ENCODE measurements at places on chromosomes 16 and 17. TPM values are rescaled to one million over a fixed set of nuclear protein-coding genes. Genes with fewer than 3 reads are reported as not detected.

DNA sequence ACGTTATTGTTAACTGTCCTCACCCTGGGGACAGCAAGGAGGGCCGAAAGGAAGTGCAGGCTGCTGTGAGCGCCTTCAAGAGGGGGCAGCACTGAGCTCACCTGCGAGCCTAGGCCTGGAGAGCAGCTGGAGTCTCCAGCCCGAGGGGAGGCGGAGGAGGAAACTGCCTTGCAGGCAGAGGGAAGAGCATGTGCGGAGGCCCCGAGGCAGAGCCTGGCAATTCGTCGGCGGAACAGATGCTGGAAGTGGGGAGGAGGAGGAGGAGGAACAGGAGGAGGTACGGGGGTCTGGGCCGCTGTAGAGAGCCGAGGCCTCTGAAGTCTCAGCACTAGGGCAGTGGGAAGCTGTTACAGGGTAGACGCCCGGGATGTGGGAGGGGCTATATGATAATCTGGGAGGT is 49.6 kb upstream of the PLCG2 start:
- DNase-seq, result no peak

GRCh38 chr17:15941781-15942180 is 3.1 kb upstream of the ADORA2B start:
- no peak for DNase-seq

GRCh38 chr17:70492368-70492767 is 323.0 kb downstream of the KCNJ2 start:
- DNase-seq, result no peak

DNA sequence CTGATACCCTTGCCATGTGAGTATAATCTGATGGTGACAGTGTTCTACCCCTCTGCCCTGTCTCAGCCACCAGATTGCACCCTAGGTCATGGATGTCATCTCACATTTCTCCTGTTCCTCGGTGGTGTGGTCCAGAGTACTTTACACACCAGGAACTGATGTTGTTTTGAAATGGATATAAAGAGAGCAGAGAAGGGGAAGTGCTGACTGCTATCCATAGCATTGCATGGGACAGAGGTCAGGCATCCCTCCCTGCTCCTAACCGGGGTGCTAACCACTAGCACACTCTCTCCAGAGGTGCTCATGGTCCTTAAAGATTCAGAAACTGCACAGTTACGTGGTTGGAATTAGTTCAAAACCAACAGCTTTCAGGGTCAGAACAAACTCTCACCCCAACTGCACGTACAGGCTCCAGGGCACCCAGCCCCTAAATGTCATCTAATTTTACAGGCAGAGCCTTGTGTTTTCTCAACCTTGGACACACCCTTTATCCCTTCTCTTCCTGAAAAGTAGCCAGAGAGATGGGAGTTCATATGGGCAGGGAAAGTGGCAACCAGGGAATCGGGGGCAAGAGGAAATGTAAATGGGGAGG is 16.3 kb downstream of the TTLL6 start:
- no peak for DNase-seq

DNA sequence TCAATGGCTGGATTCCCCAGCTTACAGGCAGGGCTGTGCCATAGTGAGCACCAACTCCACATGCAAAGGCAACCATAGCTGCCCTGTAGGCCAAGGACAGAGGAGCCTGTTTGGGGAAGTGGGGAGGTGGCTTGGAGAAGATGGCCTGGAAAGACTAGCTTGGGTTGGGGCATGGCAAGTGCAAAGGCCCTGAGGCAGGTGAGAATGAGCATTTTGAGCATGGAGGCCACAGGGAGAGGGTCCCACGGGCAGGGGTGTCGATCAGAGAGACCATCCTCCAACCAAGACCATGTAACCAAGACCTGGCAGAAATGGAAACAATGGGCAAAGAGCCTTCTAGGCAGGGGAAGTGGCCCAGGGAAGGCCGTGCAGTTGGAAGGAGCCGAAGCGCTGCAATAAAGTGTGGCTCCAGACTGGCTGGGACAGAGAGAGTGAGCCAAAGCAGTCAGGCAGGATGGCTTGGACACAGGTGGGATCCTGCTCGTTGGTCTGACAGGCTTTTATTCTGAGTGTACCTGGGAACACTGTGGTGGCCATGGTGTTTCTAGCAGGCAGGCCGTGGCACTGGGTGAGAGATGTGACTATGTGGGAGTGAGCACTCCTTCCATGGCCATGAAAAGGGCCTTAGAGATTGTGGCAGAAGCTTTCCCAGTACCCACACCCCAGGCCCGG is 24.8 kb upstream of the MPRIP start:
- no peak for DNase-seq

DNA sequence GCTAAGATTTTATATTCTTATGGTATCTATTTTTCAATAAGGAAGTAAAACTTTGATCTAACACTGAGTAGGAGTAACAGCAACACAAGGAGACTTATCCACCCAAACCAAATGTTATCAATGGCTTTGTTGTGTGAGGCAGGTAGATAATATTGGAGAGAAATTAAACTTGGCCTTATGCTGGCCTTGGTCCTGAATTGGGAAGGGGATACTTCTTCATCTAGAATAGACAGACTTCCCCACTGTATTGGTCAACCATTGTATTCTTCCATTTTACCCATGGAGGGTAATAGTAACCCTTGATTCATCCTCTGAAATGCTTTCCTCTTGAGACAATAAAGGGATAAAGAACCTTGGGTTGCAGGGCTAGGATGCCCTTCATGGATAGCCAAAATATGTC is 76.3 kb upstream of the ANKFN1 start:
- no peak for DNase-seq

GRCh38 chr16:2734844-2735515 is 15.0 kb upstream of the PRSS27 start:
- no peak for DNase-seq

DNA sequence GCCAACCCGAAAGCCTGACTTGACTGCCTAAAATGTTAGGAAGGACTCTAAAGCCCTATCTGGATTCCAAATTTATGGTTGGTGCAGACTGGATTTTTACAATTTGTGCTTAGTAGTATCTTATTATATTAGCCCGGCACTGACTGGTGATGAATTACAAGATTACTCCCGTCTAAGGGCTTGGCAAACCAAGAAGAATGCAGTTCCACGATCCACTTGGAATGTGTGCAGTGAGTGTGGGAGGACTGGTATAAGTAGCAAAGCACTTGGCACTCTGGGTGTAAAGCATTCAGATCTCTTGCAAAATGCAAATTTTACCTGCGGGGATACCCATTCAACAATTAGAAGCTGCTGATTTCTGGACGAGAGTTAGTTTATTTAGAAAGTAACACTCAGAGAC is 539.4 kb downstream of the MAF start:
- DNase-seq, result no peak

DNA sequence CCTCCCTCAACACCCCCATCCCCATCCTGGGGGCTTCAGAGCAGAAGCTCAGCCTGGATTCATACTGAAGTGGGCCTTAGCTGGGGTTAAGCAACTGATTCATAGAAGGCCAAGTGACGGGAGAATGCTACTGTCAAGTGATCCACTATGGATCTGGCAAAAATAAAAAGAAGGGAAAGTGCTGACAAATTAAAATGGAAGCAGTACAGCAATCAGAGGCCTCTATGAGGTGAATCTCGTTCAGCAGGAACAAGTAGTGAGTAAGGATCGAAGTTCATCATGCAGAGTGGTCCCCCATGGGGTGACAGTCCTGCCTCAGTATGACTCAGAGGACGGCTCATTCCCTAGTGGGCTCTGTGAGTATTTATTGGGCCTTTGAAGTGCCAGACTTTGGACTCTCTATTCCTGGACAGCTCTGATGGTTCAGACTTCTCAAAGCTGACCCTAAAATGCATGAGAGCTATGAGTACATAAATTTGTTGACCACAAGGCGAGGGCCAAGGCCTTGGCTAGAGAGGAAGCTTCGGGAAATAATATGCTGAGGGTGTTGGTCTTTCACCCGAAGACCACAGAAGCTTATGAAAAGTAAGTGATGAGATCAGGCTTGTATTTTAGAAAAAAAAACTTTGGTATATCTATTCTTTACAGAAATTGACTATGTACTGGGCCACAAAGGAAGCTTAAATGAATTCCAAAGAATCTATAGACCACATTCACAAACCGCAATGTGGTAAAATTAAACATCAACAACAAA is 5.3 kb upstream of the NSMCE1 start:
- DNase-seq, result no peak

DNA sequence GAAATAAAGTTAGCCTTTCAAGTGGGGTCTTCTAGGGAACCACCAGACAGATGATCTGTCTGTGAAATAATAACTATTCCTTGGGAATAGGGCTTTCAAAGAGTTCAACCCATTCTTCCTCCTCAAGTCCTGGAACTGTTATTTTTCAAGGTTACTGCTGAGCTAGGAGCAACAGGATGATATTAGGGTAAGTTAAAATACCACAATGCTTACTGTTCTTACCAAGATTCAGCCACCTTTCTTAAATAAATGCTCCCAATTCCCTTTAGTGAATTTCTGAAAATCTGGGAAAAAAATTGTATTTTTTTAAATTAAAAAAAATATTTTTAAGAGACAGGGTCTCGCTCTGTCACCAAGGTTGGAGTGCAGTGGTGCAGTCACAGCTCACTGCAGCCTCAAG is 26.9 kb upstream of the ALDH3A2 start:
- no peak for DNase-seq

GRCh38 chr17:7484919-7485377 is 782 bp downstream of the POLR2A start:
- no peak for DNase-seq

DNA sequence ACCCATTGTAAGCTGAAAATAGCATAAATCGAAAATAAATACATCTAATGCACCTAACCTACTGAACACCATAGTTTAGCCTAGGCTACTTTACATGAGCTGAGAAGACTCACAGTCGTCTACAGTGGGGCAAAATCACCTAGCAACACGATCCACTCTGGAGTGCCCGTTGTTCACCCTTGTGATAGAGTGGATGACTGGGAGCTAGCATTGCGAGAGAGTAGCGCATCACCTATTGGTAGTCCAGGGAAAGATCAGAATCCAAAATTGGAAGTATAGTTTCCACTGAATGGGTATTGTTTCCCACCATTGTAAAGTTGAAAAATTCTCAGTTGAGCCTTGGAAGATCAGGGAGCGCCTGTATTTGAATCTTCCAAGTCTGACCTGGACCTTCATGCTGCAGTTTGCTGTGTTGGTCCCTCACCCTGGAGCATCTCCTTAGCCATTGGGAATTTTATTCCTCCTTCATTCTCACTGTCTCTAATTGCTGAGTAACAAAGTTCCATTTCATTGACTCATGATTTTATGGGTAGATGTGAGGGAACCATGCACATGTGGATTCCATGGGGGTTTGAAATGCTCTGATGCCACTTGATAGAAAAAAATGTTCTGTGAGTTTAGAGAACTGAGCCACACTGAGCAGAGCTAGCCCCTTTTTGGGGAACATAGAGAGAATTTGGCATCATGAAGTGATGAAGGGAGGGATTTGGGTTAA is 19.6 kb downstream of the AKAP1 start:
- no peak for DNase-seq

DNA sequence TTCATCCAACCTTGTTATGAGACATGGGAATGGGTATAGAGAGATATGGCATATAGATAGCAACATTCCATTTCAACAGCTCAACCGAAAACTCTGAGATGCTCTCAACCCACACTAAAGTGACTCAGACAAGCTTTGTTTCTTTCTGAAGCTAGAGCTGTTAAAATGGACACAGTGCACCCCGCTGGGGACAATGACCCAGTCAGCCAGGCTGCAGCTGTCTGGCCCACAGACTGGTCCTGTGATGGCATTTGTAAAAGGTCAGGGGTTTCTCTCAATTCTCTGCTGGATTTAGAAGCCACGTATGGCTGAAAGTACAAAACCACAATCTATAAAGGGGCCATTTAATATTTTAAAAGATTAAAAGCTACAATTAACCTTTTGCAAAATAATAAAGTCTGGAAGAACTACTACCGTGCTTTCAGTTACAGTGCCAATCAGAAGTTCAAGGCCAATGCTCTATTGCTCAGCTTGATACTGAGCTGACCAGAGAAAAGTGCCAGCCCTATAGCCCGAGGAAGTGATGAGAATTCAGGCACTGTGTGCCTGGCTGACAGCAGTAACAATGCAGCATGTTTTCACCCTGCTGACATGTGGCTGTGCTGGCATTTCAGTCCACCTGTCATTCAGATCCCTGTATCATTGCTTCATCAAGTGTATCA is 60.2 kb downstream of the TEX2 start:
- no peak for DNase-seq

DNA sequence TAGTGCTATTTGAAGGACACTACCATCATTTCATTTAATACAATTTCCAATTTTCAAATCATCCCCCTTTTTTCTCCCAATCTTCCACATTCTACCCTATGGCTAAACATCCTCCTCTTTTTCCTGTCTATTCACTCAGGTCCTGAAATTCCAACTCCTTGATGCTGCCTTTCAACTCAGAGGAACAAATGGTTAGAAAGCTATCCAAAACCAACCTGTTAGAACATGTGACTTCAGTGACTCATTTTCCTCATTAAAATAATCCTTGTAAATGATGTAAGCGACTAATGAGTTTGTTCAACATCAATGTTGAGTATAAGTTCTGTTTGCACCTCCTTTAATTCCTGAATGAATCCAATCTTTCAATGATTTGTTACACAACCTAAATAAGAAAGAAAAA is 5.5 kb downstream of the PSMD12 start:
- DNase-seq, result no peak

DNA sequence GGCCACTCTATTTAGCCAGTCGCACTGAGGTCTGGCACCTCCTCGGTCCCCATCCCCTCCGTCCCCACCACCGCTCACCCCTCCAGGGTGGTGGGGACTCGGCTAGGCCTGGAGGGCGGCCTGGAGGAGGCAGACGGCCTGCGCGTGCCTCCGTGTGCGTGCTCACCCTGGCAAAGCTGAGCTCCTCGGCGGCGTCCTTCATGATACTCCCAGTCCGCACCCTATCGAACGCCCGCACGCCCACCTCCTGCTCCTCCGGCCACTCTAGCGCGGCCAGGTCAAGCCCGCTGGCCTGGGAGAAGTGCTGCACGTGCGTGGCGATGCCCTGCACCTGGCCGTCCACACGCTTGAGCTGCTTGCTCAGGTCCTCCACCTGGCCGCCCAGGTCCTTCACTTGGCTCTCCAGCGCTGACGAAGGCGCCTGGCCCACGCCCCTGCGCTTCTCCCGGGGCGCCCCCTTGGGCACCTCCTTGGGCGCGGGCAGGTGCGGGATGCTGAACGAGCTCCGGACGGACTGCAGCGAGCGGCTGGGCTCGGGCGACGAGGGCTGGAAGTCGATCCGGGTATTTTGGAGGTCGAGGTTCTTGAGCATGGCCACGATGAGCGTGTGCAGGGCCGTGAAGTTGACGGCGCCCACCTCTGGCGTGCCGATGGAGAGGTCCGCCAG is 644 bp downstream of the QRICH2 start:
- no peak for DNase-seq

GRCh38 chr17:44587339-44587738 is 30.1 kb downstream of the FZD2 start:
- DNase-seq, result no peak

GRCh38 chr17:78106211-78106610 is 22.3 kb downstream of the TMC6 start:
- no peak for DNase-seq

ABI3 gene
- 4.2 TPM for polyA plus RNA-seq

TRIM16 gene
- 26.4 TPM for polyA plus RNA-seq

SEPTIN12 gene
- 0.57 TPM for polyA plus RNA-seq

VTN gene
- 20.5 TPM for polyA plus RNA-seq

CLEC18A gene
- 78.3 TPM for polyA plus RNA-seq

SEZ6 gene
- 0.63 TPM for polyA plus RNA-seq

SLFN12 gene
- polyA plus RNA-seq, result 21.1 TPM

HOXB2 gene
- polyA plus RNA-seq, result 45.4 TPM

OTOP2 gene
- not detected for polyA plus RNA-seq

KRT9 gene
- not detected for polyA plus RNA-seq

EME2 gene
- 10.7 TPM for polyA plus RNA-seq

COX6A2 gene
- 0.85 TPM for polyA plus RNA-seq

Data from left kidney (tissue), 8 donors.